ENCODE measurements at places on chromosomes 5 and 9.

DNA sequence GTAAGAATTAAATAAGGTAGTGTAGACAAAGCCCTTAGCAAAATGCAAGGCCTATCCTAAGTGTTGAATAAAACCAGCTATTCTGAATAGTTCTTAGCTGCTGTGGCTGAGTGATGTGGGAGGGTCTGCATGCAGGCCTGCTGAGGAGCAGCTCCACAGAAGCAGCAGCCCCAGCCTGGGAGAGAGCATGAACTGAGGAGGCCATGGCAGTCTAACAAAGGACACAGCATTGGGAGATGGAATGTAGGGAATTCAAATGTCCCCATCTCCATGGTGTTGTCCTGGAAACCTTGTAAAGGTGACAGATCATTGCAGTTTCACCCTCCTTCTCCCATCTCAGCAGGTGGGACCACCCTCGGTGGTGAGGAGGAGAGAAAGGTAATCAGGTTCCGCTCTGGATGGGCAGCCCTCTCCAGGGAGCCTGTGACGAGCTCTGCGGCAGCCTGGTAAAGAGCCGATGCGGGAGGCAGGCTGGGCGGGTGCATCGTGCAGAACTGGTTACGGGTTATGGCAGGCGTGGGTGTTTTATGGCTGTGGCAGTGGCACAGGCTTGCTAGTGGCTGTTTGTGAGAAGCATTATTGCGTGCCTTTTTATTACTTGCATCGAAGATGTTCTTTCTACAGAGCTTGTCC lies 199.9 kb upstream of the GLRA1 start:
- no peak for DNase-seq

DNA sequence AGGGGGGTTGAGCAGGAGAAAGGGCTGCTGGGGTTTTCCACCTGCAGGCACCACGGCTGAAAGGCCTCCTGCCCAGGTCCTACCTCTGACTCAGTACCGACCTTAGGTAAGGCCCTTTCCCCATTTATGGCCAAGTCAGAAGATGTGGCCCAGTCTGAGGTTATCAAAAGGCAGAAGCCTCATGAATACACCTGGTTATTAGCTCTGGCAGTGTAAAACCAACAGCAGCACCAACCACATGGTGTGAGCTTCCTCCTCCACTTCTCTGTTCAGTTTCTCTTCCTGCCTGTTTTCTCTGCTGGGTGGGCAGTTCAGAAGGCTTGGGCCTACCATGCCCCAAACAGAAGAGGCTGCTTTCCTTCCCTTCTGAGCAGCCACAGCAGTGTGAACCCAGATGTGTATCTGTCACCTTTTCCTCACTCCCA lies 86.9 kb downstream of the UGCG start:
- DNase-seq = no peak

- no peak for DNase-seq
These were observed 118.4 kb downstream of the ARHGAP26 start for GRCh38 chr5:142888469-142889085.

GRCh38 chr9:88266416-88266815 lies 121.8 kb upstream of the SPIN1 start:
- DNase-seq = no peak

GRCh38 chr5:169243651-169244422 lies 57.1 kb downstream of the SLIT3 start:
- no peak for DNase-seq

- DNase-seq = no peak
These were observed 540.0 kb upstream of the GRAMD2B start for GRCh38 chr5:125883223-125883622.

DNA sequence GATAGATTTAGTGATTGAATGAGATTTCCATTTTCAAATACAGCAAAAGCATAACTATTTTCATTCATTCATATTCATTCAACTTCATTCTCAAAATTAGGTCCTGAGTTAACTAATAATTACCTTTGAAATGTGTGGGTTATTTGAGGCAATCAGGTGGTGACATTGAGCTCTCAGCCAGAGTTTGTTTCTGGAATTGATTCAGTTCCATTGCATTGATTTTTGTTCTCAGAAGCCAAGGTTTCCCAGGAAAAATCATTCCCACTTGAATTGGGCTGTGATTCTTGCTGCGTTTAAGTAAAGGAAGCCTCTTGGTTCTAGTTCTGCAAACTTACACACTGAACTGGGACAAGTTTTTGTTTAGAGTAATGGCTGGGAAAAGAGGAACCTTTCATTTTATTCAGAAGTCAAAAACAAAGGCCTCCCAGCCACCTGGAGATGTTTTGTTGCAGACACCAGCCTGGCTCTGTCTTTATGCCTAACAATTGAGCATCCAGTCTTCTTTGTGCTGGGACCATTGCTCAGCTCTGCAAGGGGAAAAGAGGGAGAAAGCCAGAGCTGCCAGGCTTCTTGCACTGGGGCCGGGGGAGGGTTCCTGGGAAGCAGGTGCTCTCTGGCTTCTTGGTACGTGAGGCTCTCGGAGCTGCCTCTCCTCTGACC lies 198.6 kb downstream of the TRIO start:
- DNase-seq = no peak

GRCh38 chr9:26325444-26325829 lies 567.2 kb downstream of the CAAP1 start:
- DNase-seq = no peak

GRCh38 chr9:7729371-7730163 lies 70.0 kb downstream of the DMAC1 start:
- no peak for DNase-seq

GRCh38 chr5:118554981-118555380 lies 433.4 kb downstream of the DTWD2 start:
- DNase-seq = no peak

- no peak for DNase-seq
These were observed 150.7 kb upstream of the RASA1 start for GRCh38 chr5:87116825-87117512.

DNA sequence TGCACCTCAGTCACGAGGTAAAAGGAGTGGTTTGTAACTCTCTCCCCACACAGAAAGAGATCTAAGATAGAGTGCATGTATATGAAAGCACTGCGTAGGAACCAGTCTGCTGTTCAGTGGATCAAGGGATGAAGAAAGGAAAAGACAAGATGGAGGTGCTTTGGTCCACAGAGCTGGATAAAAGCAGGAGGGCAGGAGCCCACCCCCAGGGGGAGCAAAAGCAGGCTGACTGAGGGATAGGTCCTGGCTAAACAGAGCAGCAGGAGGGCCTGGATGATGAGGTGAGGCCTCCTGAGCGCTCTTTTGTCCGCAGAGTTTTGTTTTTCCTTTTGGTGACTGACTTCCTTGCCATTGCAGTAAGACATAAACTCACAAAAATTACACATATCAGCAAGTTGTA lies 293.5 kb upstream of the C9orf72 start:
- DNase-seq = no peak

GRCh38 chr5:43210570-43210969 lies 18.5 kb downstream of the NIM1K start:
- DNase-seq = no peak

- no peak for DNase-seq
These were observed 16.0 kb downstream of the ABITRAM start for GRCh38 chr9:108950168-108950567.

DNA sequence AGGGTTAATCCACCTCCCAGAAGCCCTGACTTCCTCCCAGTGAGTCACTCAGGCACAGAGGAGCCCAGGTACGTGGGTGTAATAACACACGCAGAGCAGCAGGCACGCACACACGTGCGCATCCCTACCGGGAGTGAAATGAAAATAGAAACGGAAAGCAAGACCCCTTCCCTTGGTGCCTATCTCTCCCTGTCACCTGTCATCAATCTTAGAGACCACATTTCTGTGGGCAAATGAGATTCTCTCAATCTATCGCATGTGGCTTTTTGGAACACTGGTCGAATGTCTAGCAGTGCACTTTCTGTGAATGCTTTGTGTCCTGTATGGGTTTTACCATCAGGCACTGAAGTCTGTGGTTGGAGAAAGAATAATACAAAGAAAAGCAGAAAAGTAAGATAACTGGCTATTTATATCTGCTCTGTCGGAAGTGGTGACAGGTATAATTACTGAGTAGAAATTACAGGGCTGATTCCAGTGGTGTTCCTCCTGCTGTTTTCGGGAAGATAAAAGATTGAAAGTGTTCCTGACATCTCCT lies 137.7 kb upstream of the GRIA1 start:
- no peak for DNase-seq

DNA sequence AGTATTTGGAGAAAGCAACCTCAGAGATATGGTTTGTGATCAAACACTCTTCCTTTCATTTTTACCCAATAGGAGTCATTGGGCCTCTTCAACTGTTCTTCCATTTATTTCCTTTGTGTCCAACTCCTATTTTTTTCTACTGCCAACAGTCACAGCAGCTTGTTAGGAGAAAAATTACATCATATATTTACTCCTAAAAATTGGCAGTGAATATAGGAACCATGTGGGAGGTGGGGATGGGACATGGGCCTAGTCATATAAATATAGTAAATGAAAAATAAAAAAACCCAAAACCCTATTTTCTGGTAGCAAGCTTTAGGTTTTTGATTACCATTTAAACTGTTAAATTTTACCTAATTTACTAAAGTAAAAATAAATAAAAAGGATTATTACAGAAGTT lies 134.9 kb upstream of the MPDZ start:
- no peak for DNase-seq

DNA sequence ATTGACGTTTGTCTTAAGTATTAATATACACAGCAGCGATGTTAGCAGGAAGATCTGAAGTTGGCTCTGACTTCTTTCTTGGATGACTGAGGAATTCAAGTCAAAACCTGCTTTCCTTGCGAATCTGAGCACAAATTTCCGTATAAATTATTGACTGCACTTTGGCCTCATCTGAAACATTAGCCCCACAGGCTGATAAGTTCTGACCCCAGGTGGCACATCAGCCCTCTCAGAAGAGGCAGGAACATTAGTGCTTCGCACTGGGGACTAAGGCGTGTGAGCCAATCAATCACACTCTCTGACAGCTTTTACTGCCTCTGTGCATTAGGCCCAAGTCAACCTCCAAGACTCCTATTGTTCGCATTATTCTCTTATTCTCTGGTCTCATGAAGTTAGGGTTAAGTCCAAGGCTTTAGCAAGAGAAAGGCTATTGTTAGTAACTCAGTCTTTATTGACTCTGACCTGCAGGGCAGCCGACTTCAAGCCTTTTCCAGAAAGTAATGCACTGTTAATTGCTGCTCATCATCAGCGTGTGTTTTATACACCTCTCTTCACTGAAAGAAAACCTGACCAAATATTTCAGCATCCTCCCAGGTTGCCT lies 84.2 kb downstream of the ZNF608 start:
- no peak for DNase-seq

DNA sequence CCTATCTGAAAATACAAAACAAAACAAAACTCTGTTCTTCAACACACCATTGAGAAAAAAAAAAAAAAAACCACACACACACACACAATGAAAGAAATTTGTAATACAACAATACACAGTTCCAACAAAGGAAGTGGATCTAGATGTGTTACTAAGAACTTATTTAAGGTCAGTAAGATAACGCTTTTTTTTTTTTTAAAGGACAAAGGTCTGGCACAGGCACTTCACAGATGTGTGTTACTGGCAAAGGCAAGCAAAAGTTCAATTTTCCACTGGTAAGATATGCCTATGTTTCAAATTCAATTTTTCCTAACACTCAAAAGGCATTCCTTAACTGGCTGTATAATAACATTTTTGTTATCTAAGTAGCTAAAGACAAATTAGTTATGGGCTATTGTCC lies 3.6 kb downstream of the RFK start:
- DNase-seq = no peak

- DNase-seq = no peak
These were observed 172.8 kb downstream of the ENTREP1 start for GRCh38 chr9:69497816-69498215.

GRCh38 chr5:45093377-45093776 lies 284.6 kb downstream of the MRPS30 start:
- DNase-seq = no peak

- no peak for DNase-seq
These were observed 434.9 kb downstream of the NFIB start for GRCh38 chr9:13879011-13879410.

DNA sequence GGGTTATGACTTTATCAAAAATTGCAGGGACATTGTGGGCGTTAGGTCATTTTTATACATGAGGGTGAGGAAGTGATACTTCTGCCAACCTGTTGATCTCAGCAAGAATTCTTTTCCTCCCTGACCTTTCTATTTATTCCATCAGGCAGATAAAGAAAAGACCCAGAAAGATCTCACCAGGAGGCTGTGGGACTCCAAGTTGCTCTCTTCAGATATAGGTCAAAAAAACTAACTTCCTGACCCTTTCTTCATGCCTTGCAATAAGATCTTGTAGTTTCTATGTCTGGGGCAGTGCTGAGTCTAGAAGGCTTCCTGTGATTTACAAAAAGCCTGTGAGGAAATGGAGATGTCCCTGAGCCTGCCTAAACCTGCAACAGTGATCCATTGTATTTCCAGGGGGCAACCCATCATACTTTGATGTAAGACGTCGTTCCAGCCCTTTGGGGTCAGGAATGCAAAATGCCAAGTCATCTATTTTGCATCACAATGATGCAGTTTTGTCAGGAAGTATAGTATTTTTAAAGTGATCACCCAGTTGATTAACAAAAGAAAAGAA lies 22.0 kb upstream of the PIK3R1 start:
- no peak for DNase-seq

- DNase-seq = no peak
These were observed 265.3 kb downstream of the KCTD16 start for GRCh38 chr5:144436007-144436406.

DNA sequence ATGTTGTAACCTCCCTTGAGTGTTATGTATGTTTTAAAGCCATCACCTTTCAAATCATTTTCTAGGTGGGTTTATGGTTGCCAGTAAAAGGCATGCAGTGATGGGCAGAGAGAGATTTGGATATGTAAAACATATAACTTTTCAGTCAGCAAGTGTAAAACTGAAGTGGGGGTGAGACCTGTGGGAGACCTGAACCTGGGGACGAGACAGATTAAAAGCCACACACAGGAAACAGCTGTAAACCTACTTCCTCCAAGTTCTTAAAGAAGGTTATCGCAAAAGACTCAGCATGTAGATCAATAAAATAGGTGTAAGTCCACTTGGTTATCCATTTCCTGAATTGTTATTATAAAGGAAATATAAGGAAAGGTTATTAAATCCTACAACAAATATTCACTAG lies 76.6 kb downstream of the YIPF5 start:
- DNase-seq = no peak

- DNase-seq = no peak
These were observed 6.4 kb upstream of the NOTCH1 start for GRCh38 chr9:136552117-136552703.

- no peak for DNase-seq
These were observed 35.2 kb downstream of the MARCHF11 start for GRCh38 chr5:16144416-16144815.

- DNase-seq = no peak
These were observed 149.3 kb upstream of the POU5F2 start for GRCh38 chr5:93890657-93891056.

DNA sequence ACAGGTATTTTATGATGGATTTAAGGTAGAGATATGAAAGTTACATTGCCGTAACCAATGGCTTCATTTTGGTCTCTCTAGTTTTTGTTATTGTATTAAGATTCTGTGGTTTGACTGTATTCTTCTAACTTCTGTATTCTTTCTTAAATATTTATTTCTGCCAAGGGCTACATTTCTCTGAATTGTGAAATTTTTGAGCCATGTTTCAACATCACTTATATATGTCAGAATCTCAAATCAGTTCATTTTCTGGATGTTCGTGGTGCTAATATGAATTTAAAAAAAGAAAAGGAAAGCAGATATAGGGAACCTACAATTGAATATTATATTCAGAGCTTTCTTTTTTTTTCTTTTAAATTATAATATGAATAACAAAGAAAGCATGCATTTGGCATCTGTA lies 142.7 kb downstream of the ANXA1 start:
- no peak for DNase-seq
